Stimulated activated CD4-positive, alpha-beta T cell treated with anti-CD3 and anti-CD28 coated beads, Interleukin-2, amount 100 ng/mL, for 48 hours (primary cell): ENCODE measurements at places on chromosomes 1 and 21.

DNA sequence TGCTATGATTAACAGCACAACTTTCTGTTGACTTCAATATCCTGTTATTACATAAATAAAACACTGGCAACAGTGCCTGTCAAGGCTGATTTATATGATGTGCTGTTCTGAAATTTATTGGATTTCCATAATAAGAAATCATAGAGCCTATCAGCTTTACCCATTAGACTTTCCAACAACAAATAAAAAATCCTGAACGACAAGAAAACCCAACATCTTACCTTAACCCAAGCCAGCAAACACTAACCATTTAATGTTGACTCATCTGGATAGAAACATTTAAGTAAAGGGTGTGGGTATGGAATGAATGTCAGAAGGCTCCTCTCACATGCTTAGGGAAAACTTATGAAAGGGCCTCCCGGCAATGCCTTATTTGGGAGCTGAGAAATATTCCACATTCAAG, 165.1 kb downstream of the SLC45A1 start:
- DNase-seq = no peak

DNA sequence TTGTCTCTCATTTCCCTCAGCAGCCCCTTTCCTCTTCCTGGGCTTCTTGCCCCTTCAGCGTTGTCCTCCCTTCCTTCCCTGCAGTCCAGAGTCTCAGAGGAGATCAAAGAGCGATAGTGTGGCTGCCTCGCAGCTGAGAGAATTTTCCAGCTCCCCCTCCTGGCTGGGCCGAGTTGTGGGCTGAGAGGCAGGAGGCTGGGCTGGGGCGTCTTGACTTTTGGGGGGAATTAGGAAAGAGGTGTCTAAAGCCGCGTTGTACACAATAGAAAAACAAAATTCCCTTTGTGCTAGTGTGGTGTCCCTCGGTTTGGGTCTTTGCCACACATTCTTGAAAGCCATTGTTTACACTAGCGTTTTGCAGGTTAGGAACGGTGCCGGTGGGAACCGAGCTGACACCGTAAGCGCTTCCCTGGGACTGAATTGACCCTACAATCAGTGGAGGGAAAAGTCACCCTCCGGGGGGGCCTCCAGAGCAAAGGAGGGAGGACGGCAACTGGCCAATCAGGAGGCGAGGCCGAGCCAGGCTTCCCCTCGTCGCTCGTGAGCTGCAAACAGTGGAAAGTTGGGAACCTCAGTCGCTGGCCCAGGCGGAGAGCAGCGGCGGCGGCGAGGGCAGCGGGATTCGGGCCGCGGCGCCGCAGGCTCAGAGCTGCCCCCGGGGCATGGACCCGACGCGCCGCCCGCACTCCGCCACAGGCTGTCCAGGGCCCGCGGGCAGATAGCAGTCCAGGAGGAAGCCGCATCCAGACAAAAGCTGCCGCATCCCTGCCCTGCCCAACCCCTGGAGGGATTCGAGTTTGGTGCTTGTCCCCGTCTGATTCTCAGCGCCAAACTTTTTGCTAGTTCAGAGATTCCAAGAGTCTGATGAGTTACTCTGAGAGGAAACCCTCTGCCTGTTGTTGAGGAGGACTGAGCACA, at the start of gene HMCN1:
HMCN1 (plus strand) TSS at position 574 of the 918 bp plus-strand sequence. CDS start 389 bp downstream, outside the sequence.
- no peak for DNase-seq

GRCh38 chr1:67190942-67191341, 24.7 kb downstream of the IL23R start:
- DNase-seq = no peak

GRCh38 chr1:86271046-86271445, 114.5 kb upstream of the COL24A1 start:
- no peak for DNase-seq

DNA sequence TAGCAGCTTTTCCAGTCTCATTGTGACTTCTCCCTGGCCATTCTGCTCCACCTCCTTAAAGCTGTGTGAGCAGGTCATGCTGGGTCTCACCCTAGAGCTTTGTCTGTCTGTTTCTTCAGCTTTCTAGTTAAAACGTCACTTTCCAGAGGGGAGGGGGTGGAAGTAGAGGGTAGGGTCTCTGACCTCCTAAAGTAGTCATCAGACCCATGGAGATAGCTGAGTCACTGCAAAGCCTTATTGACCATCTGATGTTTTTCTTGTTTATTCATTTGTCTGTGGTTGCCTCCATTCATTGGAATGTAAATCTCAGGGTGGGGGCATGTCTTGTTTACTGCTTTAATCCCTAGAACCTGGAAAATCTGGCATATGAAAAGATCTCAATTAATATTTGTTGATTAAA, 52.7 kb downstream of the ELF3 start:
- DNase-seq = no peak

- DNase-seq = peak; percentile 40
Measured at GRCh38 chr1:110746644-110747259, 72.0 kb upstream of the KCNA3 start.

GRCh38 chr21:39009587-39010225, 173.5 kb downstream of the PSMG1 start:
- no peak for DNase-seq

DNA sequence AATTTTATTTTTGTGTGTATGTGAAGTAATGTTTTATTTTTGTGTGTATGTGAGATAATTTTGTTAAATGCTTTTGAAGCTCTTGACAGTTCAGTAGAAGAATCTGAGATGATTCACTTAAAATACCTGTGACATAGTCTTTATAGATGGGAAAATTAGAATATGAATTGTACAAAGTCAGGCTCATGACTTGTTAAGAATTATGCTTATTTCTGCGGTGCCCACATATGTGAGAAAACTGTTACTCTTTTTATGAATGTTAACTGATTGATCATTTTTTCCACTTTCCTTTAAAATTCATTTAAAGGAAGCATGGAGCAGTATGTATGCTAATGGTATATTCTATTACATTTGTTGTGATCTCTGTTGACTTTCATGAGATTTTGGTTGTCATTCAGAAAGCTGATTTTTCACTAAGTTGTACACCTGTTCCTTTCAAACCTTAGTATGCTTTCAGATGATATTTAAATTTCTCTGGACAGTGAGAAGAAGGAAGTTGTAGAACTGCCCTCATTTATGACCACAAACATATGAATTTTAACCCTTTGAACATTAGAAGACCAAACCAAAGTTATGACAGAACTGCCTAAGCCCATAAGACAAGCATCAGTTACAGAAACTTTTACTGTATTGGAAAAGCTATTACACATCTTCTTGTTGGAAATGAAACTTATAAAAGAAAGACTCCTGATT, 110.1 kb downstream of the POU2F1 start:
- no peak for DNase-seq

GRCh38 chr1:25433389-25434186, 2.9 kb downstream of the MACO1 start:
- no peak for DNase-seq

GRCh38 chr1:59162665-59163064, 134.2 kb upstream of the FGGY start:
- DNase-seq = no peak

DNA sequence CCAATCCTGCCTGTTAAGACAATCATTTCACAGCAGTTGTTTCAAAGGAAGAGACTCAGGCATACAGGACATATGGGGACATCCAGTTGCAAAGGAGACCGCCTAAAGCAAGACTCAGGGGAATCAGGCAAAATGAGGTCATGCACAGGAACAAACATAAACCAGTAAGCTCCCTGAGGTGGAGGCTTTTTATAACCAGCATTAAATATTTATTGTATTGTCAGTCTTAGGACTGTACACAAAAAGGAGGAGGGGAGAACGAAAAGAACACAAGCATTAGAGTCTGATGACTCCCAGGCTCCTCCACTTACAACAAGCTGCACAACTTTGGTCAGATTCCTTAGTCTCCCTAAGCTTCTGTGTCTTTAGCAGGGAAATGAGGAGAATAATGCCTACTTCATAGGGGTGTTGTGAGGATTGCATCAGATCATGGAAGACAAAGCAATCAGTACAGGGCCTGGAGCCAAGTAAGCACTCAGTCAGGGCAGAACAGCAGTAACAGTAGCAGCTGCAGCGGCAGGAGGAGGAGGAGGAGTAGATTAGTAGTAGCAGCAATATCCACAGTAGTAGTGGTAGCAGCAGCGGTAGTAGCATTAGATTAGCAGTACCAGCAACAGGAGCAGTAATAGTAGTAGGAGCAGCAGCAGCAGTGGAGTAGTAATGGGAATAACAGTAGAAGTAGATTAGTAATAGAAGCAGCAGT, 54.2 kb upstream of the SPATA6 start:
- no peak for DNase-seq

DNA sequence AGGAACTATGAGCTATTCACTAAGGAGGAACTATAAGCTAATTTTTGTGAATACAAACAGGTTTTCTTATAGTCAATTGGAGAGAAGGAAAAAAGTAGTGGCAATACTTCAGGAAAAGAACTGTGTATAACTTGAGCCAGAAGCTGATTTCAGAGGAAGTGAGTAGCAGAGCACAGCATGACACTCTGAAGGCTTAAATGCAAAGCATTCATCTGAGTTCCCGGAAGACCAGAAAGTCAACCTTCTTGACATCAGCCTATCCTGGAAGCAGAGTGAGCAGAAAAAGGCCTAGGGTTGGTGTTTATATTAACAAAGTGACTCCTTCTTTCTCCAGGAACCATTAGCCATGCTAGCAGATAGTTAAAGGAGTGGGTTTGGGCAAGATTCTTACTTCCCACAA, 545.2 kb downstream of the MRPL39 start:
- DNase-seq = no peak

DNA sequence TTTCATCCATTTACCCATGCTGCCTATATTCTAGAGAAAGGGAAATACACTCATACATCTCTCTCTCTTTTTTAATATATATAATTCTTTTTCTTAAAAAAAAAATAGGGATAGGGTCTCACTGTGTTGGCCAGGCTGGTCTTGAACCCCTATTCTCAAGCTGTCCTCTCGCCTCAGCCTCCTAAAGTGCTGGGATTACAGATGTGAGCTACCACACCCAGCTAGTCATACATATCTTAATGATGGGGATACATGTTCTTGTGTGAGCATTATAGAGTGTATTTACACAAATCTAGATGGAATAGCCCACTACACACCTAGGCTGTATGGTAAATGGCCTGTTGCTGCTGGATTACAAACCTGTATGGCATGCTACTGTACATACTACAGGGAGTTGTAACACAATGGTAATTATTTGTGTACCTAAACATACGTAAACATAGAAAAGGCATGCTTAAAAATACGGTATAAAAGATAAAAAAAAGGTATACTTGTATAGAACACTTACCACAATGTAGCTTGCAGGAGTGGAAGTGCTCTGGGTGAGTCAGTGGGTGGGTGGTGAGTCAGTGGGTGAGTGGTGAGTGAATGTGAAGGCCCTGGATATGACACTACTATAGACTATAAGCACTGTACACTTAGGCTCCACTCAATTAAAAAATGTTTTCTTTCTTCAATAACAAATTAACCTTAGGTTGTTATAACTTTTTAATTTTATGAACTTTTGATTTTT, 72.9 kb downstream of the IVNS1ABP start:
- peak; percentile 39 for DNase-seq

DNA sequence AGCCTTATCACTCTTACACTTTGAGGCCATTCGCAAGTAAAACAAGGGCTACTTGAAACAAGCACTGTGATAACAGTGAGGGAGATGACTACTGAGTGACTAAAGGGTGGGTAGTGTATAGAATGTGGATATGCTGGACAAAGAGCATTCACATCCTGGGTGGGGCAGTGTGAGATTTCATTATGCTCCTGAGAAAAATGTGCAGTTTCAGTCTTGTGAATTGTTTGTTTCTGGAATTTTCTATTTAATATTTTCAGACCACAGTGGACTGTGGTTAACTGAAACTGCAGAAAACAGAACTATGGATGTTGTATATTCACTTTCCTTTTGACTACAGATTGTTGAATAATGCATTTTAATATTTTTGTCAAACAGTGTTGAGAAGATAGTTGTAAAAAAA, 25.1 kb upstream of the B3GALT2 start:
- no peak for DNase-seq

- DNase-seq = no peak
Measured at GRCh38 chr1:88983791-88984559, 8.5 kb downstream of the KYAT3 start.

DNA sequence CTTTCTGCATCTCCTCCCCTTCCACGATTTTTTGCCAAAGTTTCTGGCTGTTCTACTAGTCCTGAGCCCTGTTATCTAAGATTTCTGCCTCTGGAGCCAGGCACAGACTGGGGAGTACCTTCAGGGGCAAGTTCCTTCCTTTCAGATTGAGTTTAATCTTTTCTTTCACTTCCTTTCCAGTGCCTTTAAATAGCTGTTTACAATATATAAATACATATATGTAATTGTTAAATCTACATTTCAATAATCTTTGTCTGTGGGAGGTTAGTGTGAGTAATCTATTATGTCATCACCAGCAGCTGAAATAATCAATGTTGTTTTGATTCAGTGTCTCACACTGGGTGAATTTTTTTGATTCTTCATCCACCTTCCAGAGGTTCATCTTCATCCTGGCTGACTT, 31.8 kb downstream of the DIPK1A start:
- DNase-seq = no peak

- no peak for DNase-seq
Measured at GRCh38 chr1:150793221-150793620, 14.8 kb downstream of the CTSK start.

GRCh38 chr1:192739476-192740184, 69.2 kb upstream of the RGS2 start:
- DNase-seq = no peak

- no peak for DNase-seq
Measured at GRCh38 chr1:100597061-100597741, 59.3 kb downstream of the GPR88 start.

GRCh38 chr1:242000434-242000833, 1.5 kb upstream of the MAP1LC3C start:
- DNase-seq = no peak

- no peak for DNase-seq
Measured at GRCh38 chr1:156578055-156578454, 1.5 kb upstream of the TTC24 start.

- peak; percentile 2 for DNase-seq
Measured at GRCh38 chr1:157505481-157506272, 46.6 kb downstream of the FCRL5 start.

- DNase-seq = no peak
Measured at GRCh38 chr1:41660570-41661427, 176.3 kb upstream of the EDN2 start.

DNA sequence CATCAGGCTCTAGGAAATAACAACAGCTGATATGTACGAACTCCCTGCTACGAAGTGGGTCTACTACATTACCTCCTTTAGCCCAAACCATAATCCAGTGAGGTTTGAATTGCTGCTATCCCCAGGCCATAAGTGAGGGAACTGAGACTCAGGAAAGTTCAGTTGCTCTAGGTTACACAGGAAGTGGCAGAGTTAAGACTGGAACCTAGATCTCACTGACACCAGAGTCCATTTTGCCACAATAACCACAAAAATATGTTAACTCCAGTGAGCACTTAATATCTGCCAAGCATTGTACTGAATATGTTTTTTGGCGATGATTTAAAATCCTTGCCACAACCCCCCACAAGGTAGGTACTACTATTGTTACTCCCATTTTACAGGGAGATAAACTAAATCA, 8.9 kb upstream of the TADA1 start:
- DNase-seq = no peak

- no peak for DNase-seq
Measured at GRCh38 chr1:242710847-242711246, 186.3 kb upstream of the PLD5 start.

GRCh38 chr1:88451856-88452255, 232.2 kb upstream of the PKN2 start:
- no peak for DNase-seq

GRCh38 chr1:41620365-41621169, 136.1 kb upstream of the EDN2 start:
- DNase-seq = no peak
